ENCODE measurements at places on chromosomes 3 and 15. TPM values are rescaled to one million over a fixed set of nuclear protein-coding genes. Genes with fewer than 3 reads are reported as not detected.

Gene FBXO40
- not detected for total RNA-seq

Gene PSMD6
- 71.7 TPM for total RNA-seq

Gene SLC22A13
- 0.33 TPM for total RNA-seq

DNA sequence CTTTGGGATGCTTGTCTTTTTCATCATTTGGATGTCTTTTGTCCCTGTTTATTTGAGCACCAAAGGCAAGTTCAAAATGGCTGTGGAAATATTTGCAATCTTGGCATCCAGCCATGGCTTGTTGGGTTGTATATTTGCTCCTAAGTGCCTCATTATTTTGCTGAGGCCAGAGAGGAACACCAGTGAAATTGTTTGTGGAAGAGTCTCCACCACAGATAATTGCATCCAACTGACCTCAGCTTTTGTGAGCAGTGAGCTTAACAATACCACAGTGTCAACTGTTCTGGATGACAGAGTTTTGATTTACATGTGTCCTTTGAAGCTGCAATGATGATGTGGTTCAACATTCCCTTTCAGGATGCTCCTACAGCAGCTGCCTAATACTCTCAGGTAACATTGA, 83.0 kb upstream of the KCNAB1 start:
- no peak for DNase-seq

DNA sequence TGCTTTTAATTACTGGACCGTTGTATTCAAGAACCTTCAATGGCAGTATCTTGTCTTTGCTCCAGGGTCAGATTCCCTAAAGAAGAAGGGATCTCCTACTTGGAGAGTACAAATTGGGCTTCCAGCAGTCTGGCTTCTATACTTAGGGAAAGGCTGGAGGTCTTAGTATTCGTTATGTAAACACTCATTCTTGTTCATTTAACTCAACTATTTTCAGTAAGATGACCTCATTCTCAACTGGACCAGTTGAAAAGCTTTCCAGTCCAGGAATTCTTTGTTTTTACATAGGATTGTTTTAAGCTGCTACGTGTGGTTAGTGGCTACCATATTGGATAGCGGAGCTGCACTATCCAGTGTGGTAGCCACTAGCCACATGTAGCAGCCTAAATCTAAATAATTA, 4.6 kb downstream of the SENP5 start:
- DNase-seq = peak; percentile 19

- DNase-seq = no peak
Observed at GRCh38 chr3:41482134-41482533, 282.8 kb downstream of the CTNNB1 start.

DNA sequence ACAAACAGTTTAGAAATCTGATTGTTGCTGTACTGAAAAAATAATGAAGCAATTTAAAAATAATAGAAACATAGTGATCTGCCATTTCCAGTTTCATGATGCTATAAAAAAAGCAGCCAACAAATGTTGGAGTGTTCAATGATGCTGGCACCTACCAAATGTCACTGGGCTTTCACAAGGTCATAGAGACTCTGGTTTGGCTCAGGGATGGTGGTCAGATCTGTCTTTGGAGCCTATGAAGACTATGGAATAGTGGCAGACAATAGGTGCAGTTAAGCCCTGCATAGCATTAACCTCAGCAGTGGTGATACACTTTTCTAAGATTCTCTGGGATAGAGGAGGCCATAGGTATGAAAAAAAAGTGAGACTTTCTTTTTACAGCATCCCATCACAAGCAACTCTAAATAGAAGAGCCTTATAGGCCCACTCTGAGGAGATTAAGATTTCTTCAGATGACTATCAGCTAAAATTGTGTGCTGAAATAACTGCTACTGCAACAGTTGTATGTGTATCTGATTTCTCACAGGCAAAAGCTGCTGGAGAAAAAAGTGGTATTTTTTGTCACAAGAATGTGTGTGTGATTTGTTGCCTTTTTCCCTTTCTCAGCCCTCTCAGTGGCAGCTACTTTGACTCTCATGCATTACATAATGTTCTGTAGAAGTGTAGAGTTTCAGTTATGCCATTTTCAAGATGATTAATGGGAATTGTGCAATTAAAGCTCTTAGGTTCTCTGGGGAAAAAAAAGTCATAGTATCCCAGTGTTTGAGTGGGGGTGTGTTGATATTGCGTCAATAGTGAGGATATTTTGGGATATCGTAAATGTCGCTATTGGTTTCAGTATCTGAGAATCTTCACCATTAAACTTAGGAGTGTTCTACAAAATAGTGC, 137.4 kb downstream of the MBNL1 start:
- DNase-seq = peak; percentile 89

DNA sequence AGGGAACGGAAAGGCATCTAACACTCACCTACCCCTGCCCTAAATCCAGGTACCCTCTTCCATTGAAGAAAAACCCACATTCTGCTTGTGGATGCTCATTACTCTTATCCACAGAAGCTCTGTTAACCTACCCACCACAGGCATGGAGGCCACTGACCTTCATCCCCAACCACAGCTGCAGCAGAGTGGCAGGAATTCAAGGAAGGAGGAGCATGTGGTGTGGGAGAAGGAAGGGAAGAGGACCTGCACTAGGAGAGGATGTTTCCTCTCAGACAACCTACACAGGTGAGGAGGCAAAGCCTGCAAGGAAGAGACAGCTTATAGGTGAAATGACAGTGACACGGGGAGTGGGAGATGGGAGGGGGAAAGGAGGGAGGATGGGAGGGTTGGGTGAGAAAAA, 192.5 kb upstream of the TSC22D2 start:
- peak; percentile 33 for DNase-seq

DNA sequence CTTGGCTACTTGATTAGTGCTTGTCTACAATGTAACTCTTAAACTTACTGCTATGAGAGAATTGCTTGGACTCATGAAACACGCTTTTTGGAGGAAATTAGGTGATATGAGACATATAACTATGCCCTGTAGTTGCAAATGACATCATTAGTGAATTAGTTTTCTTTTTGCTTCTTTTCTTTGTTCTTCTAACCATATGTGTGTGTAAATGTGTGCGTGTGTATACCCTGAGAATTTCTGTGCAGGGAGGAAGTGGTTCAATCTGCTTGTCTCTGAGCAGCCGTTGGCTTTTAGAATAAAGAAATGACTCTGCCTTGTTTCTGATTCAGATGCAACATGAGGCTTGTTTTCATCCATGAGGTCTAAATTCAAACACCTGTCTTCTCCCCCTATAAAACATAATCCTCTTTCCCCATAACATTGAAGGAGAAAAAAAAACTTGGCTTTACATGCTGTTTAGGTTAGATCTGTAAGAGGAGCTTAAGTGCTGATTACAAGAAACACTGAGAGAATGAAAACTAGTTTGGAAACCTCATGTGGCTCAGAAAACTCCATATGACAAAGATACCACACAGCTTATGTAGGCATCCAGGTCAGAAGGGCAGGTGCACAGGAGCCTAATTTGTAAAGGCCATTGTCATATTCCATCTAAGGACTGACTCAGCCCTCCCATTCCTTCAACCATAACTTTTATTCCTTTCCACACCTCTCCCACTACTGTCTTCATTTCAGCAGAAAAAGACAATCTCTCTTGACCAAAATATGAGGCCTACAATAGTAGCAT, 30.5 kb upstream of the BLM start:
- no peak for DNase-seq

DNA sequence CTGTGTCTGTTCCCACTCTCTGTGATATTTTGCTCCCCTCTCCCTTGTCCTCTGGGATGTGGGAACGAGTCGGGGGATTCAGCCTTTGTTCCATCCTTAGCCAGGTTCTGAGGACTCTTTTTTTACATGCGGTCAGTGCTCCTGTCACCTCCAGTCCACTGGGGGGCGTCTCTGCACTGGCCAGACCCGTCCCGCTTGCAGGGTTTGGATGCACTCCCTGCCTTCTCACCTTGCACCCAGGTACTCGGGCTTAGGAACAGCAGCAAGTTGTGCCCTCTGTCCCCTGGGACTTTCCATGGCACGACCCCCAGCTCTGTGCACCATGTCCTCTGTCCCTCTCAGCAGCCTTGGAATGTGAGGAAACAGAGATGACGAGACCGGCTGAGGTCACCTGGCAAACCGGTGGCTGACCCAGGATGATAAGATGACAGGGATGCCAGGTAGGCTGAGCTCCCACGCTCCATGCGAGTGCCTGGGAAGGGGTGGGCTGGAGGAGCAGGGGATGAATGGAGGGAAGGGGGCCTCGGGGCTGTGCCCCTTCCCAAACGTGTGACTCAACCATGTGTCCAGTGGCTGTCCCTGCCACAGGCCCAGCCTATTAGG, 27.3 kb upstream of the FGD5 start:
- peak; percentile 32 for DNase-seq

DNA sequence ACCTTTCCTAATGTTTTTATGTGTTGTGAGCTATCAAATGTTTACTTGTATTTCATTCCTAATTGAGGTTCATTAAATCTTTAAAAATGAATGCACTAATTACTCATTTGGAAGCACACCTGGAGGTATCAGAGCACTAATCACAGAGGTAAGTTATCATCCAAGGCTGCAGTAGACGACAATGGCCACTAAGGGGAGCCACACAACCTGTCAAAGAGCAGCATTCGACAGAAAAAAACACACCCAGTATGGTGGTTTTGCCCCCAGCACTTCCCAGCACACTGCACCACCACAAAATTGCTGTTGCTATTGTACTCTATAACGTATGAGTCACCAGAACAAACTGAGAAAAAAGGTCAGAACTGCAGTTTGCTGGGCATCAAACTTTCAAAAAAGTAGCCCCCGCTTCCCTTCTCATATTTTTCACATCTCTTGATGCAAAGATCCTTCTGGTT, 205.9 kb upstream of the IGF1R start:
- DNase-seq = peak; percentile 92
